ENCODE measurements at places on chromosomes 12 and 14.
A peak's percentile ranks its signal among the peaks of the same experiment; 100 is the strongest.

- DNase-seq, result no peak
These were observed 60.6 kb downstream of the BEGAIN start for GRCh38 chr14:100526632-100527031.

- no peak for DNase-seq
These were observed 233.3 kb upstream of the PPFIA2 start for GRCh38 chr12:81992461-81992860.

DNA sequence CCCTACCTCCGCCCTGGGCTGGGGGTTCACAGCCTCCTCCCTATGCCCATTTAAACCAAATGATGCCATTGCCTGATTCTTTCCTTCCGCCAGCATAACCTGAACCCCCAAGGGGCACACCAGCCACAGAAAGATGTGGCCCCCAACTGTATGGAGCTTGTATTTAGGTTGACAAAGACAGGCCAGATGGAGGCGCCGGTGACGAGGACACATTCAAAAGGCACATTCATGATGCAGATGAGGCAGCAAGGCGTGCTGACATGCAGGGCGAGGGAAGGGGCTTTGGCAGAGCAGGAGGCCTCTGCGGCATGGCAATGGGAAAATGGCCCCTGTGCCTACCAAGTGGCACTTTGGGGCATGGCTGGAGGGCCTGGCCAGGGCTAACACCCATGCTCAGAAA lies 112.2 kb downstream of the RFLNA start:
- DNase-seq, result no peak

DNA sequence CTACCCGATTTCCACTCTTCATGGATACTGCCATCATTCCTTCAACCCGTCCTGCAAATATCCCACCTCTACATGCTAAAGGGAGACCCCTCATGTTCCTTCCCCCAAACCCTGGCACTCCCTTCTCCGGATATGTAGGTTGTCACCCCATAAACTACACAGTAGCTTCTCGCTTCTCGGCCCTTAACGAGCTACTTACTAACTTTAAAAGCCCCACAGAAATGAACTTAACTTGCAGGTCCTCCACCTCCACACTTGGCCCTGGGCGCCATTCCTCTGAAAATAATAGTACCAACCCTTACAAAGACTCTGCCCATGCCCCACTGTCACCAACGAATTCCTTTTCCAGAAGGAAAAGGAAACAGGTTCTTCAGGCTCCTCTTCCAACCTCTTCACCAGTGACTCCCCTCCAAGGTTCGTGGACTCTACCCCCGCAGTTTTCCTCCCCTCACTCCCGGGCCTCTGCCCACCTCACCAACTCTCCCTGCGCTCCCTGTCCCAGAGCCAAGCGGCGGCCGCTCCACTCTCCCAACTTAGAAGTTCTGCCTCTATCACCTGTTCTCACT lies 1.2 kb downstream of the SPPL3 start:
- no peak for DNase-seq

DNA sequence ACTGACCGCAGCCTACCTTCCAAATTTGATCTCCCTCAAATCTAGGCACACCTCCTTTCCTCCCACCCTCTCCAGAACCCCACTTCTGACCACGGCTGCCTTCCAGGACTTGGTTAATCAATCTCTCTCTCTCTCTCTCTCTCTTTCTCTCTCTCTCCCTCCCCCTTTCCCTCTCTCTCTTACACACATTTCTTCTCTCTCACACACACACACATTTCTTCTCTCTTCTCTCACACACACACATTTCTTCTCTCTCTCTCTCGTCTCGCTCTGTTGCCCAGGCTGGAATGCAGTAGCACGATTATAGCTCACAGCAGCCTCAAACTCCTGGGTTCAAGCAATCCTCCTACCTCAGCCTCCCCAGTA lies 521 bp upstream of the GMFB start:
- no peak for DNase-seq

GRCh38 chr14:69039288-69039628 lies 60.2 kb upstream of the ACTN1 start:
- DNase-seq, result no peak

- no peak for DNase-seq
These were observed 515.4 kb downstream of the FUT8 start for GRCh38 chr14:65927931-65928356.

- DNase-seq, result no peak
These were observed 7.0 kb downstream of the ETNK1 start for GRCh38 chr12:22631863-22632463.

- no peak for DNase-seq
These were observed 2.4 kb downstream of the MYL2 start for GRCh38 chr12:110917961-110918360.

DNA sequence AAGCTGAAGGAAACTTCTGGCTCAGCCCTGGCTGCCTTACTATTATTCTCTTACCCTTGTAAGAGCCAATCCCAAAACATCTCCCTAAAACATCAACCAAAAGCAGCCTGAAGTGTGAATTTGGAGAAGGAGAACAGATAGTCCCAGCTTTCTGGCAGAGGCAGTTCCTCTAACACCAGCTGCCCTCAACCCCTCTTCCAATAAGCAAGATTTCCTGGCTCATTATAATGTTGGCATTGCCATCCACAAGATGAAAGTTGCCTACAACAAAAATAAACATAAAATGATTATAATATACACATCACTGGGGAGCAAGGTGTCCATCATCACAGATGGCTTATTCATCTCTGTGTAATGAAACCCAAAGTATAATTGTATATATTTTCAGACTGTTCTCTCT lies 352.5 kb upstream of the CCDC196 start:
- DNase-seq, result no peak

DNA sequence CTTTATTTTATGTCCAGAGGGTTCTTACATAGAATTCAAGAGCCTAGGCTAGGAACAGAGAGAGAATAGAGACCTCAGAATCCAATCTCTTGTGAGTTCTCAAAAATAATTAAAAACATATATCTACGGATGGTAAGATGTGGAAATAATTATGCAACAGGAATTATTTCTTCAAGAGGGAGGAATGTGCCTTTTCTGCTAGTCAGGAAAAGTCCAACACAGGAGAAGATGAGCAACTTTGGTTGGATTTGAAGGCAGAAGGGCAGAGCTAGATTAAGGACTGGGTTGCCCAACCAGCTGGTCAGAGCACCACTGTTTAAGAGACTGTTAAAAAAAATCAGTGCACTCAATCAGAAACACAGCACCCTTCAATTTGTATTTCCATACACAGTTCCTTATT lies 365.5 kb downstream of the ETNK1 start:
- no peak for DNase-seq

DNA sequence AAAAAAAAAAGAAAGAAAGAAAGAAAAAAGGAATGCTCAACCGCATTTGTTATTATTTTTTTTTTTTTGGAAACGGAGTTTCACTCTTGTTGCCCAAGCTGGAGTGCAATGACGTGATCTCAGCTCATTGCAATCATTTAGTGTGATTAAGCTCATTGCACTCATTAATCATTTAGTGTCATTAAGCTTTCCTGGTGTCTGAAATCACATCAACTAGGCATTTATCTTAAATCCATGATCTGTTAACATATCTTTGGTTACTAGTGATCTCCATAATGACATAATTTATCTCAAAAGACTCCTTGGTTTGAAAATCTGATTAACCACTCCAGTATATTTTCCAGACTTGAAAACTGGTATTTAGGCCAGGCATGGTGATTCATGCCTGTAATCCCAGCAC lies 26.3 kb downstream of the ETFBKMT start:
- DNase-seq, result no peak

DNA sequence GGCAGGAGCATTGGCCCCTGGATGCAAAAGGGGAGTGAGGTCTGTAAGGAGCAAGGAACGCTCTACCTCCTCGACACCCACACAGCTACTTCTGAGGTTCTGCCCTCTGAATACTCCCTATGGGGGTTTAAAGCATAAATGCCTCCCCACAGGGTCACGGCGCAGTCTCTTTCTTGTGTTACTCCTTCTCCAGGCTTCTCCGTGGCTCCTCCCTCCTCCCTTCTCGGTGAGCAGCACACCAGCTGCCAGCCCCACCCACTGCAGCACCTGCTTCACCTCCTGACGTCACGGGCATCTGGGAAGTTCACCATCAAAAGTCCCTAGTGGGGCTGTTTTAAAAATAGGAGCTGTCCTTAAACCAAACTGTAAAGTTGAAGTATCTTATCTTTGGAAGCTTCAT lies 67.3 kb downstream of the SPTB start:
- no peak for DNase-seq

- no peak for DNase-seq
These were observed 138.8 kb downstream of the CALM1 start for GRCh38 chr14:90535556-90536090.

GRCh38 chr14:105267820-105268548 lies 19.7 kb downstream of the BTBD6 start:
- DNase-seq, result no peak

DNA sequence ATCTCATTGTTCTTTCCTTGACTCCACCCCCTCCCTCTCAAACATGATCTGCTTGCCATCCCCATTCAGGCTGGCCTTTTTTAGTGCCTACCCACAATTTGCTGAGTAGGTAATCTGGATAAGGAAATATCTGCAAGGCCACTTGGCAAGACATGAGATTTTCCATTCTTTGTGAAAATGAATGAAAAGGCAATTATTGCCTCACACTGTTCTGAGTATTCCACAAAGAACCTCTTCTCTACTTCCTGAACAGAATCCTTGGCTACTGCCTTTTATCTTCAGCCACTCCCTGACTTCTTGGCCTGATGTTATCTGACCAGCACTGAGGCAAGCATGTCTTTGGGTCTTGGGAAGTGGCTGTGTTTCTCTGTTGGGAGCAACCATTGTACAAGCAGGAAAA lies 263.2 kb upstream of the ATP2B1 start:
- no peak for DNase-seq

DNA sequence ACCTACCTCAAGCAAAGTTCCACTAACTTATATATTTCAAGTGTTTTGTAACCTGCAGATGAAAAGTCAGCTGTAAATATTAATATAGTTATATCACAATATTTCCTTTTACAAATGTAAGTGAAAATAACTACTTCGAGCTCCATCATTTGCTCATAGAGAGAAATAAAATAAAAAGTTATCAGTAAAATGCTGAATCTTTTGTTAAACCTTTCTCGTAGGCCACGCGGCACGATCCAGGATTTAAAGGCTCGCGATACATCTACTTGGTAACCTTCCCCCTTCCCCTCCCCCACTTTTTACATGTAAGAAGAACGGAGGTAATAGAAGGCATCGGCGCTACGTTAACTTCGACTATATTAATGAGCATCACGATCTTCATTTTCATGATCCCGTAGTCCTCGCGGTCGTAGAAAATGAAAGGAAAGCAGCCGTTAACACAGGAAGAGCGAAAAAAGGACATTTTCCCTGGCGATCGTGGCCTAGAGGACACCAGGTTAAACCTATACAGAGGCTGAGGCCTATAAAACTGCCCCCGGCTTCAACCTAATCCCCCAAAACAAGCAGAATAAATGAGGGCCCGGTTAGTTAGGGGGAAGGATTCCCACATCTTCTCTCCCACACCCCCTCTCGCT lies 508 bp downstream of the HNRNPC start:
- DNase-seq, result peak; percentile 28

DNA sequence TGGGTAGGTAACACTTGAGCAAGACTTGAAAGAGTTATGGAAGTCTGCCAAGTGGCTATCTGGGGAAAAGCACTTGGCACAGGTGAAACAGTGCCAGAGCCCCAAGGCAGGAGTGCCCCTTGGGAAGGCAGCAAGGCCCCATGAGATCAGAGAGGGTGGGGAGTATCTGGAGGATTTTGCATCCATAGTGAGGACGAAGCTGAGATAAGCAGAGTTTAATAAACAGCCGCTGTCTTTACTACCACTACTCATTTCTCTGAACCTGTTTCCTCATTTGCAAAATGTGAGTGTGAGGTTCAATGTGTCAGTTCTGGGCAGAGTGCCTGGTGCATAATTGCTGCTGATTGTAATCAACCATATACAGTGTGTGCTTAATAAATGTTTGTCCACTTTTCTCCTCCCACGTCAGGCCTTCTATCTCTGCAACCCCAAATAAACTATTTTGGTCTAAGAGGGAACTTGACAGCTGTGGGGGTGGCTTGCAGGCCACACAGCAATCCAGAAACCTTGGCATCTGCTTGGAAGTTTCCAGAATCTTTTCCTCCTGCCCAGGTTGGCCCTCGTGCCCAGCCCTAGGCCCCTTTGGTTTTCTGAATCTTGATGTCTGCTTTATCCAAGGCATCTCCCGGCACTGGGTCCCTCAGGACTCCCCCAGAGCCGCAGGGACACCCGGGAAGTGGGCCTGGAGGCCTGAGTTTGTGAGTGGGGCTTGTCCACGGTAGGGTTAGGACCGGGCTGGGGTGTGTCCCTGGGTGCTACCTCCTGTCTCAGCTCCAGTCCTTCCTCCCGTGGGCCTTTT lies 4.5 kb downstream of the ABCB9 start:
- peak; percentile 75 for DNase-seq

GRCh38 chr14:77603654-77604255 lies 12.7 kb downstream of the SPTLC2 start:
- DNase-seq, result no peak

DNA sequence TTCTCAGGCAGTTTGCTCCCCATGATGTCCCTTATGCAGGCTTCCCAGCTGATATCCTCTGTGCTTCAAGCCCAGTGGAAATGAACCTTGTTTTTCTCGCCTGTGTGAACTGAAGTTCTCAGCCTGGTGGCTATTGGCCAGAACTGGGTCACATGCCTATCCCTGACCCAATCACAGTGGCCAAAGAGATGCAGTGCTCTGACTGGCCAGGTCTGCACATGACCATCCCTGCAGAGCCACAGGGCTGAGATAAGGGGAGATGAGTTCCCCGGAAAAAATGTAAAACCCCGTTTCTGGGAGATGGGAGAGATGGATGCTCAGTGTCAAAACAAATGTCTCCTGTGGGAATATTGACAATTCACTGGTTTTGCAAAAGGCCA lies 34.7 kb upstream of the FZD10 start:
- DNase-seq, result no peak

DNA sequence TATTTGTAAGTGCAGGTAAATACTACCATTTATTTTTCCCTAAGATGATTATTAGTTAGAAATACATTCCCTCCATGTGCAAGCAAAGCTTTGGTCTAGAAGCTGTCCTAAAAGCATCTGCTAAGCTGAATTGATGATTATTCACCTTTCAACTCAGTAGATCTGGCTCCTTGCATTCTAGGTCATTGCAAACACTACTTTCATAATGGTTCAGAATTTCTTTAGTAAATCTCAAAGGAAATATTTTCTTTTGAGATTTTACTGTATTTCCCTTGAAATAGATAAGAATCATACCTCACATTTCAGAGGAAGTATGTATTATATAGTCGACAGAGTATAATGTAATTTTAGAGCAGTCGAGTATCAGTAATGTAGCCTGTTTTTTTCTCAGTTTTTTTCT lies 2.4 kb downstream of the ETNK1 start:
- no peak for DNase-seq

- no peak for DNase-seq
These were observed 7.7 kb upstream of the DYRK2 start for GRCh38 chr12:67640863-67641262.

DNA sequence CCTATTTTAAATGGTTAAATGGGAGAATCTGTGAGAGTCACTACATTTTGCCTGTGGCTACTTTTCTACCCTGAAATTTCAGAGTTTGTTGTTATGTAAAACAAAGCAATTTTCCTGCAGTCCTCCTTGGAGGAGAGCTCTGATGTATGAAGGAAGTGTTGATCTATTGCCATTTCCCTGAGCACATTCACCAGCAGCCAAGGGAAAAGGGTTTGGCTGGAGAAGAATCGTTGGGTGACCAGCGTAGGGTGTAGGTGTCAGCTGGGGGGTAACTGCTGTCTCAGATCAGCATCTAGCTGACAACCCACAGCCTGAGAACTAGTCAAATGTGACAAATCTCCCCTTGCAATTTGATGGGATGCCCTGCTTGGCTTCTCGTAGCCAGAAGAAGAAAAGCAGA lies 230.5 kb downstream of the PDZRN4 start:
- DNase-seq, result no peak
